A549 treated with Mapracorat at 1 μM for 4 hours (cell line): ENCODE measurements at places on chromosomes 11 and 22. TPM values are rescaled to one million over a fixed set of nuclear protein-coding genes. Genes with fewer than 3 reads are reported as not detected.

The APOBEC3B gene
- 27.0 to 32.6 TPM (median 28.8 TPM) in 5 replicates for total RNA-seq

The SYT13 gene
- total RNA-seq, result 5.8 to 6.6 TPM (median 5.9 TPM) in 5 replicates

The TRIM29 gene
- 19.3 to 24.1 TPM (median 22.6 TPM) in 5 replicates for total RNA-seq

The DNAJB7 gene
- not detected in 5 replicates for total RNA-seq

The BARX2 gene
- total RNA-seq, result not detected in 5 replicates

The MAPK11 gene
- 5.2 to 7.7 TPM (median 7.0 TPM) in 5 replicates for total RNA-seq

The OR10V1 gene
- total RNA-seq, result not detected in 5 replicates
